ACHN (cell line): ENCODE measurements at places on chromosomes 5 and 9.
A peak's percentile ranks its signal among the peaks of the same experiment; 100 is the strongest.

- DNase-seq: no peak
These were observed 365.7 kb downstream of the SPATA31D1 start for GRCh38 chr9:82354279-82354659.

- no peak for DNase-seq
These were observed 31.5 kb downstream of the JADE2 start for GRCh38 chr5:134556994-134557393.

DNA sequence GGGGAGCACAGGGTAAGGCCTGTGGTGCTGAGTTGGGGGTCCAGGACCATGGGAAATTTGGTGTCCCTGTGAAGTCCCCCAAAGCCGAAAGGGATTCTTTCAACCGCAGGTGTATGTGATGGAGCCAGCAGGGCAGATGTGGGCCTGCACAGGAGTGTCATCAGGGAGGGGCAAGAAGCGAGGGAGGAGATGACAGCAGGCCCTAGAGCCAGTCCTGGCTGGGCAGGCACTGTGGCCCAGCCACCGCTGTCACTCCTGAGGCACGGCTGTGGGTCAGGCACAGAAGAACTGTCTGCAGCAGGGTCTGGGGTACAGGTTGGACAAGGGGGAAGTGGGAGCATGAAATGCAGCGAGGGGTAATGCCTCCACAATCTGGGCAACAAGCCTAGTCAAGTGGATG lies 4.8 kb downstream of the HK3 start:
- no peak for DNase-seq

DNA sequence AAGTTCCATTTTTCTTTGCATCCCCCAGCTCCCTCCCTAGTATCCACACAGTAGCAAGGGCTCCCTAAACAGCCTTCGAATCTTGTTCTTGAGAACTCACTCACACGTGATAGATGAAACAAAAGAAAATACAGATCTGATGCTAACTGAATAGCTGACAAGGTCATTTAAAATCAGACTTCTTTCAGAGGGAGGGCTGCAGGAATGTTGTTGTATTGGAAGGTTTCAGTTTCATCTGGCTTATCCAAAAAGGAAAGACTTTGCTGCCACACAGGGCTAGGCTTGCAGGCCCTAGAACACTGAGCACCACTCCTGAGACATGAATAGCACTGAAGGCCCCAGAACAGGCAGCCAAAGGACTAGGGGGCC lies 3.2 kb downstream of the CD180 start:
- DNase-seq: no peak

- DNase-seq: no peak
These were observed 197.3 kb upstream of the CLINT1 start for GRCh38 chr5:158056130-158056825.

- DNase-seq: no peak
These were observed 194.3 kb upstream of the MAP3K1 start for GRCh38 chr5:56620903-56621677.

- DNase-seq: no peak
These were observed 1.7 kb downstream of the GOLM1 start for GRCh38 chr9:86097510-86098224.

DNA sequence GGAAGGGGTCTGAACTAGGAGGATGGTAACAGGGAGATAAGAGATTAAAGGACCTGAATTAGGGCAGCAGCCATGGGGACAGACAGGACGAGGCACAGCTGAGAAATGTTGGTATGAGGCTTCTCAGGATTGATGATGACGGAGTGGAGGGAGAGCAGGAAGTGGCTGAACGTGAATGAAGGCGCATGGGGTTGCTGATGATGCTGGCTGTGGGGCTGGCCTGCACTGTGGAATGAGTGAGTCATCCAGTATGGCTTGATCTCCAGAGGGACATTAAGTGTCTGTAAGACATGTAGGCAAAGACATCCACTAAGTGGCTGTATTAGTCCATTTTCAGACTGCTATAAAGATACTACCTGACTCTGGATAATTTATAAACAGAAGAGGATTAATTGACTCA lies 256.4 kb downstream of the ICE1 start:
- DNase-seq: no peak

GRCh38 chr5:141506381-141507155 lies 17.7 kb downstream of the PCDHGC5 start:
- DNase-seq: no peak

DNA sequence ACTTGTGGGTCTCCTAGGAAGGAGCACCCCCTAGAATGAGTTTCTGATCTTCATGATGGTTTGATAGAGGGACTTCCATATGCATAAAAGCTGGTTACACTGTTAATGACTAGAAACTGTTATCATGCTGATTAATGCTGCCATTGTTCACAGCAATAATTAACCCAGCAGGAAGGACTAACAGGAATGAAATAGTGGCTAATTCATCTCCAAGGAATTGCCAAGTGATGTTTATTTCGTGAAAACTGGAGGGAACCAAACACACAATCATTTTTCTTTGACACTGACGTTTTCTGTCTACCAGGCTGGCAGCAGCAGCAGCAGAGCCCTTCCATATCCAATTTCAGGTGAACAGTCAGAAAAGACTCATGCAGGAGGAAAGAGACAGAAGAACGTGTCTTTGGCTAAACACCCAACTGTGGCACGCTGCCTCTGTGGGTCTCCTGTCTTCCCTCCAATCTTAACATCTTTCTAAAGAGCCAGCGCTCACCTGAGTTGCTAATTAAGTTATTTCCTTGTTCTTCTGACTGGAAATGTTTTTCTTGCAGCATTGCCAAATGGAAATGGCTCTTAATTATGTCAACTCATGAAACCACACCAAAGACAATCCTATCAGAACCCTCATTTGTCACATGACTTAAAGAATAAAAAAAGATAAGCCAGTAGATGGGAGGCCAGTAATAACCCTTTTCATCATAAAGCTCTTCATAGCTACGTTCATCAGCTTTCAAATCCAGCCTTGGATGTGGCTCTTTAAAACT lies 181.5 kb downstream of the SLIT3 start:
- DNase-seq: no peak

DNA sequence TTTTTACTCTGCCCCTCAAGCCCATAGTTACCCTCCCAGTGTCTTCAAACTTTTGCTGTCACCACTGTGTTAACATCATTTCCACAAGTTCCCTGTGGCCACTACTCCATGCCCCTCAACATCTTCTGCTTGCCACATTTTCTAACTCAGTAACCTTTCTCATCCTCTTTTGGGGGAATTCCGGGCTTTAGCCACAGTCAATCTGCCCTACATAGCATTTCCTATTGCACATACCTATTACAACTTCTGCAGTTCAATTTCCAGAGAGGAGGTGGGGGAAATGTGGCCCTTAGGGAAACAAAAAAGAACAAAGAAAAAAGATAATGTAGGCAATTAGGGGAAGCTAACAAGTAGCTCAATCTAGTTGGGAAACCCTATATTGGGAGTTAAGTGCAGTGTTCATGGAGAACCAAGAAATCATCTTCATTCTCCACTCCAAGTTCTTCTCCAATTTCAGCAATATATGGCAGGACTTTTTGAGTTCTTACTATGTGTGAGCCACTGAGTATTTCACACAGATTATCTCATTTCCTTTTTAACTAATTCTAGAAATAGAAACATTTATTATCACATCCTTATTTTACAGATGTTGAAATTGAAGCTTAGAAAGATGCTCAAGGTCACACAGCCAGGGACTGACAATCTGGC lies 40.2 kb upstream of the LPAR1 start:
- DNase-seq: no peak

DNA sequence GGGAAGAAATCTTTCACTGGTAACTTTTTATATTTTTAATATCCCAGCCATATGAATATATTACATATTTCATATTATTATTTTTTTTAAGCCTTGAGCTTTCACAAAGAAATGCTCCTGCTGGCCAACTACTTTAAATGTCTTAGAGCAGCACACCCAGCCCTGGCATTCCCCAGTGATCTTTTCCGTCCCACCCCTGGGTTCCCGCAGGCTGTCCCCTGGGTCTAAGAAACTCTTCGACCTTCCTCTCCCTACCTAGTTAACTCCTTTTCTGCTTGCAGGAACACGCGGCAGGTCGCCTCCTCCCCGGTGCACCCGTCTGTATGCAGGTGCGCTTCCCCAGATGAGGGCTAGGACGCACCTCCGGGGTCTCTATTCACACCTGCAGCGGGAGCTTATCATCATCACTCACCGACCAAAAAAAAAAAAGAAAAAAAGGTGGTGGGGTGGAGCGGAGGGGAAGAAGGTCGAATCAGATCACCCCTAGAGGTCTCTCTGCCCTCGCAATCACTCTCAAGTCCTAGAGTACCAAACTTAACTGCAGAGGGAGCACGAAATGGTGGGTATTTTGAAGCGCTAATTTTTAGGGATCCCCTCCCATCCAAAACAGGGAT lies 696 bp downstream of the ZFP62 start:
- peak; percentile 50 for DNase-seq

DNA sequence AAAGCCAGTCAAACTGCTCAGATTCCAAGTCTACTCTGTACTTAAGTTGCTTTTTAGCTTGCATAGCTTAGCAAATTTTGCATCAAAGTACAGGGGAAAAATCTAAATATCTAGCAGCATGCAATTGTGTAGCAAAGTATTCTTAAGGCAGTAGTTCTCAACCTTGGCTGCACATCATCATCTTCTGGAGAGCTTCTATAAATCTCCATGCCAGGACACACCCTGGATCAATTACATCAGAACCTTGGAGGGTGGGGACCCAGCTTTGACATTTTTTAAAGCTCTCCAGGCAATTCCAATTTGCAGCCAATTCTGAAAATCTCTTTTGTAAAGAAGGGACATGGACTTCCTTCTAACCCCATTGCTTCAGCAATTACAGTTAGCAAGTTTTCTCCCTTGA lies 187.5 kb downstream of the SNCAIP start:
- no peak for DNase-seq

GRCh38 chr5:132267166-132267739 lies 9.8 kb downstream of the PDLIM4 start:
- no peak for DNase-seq

DNA sequence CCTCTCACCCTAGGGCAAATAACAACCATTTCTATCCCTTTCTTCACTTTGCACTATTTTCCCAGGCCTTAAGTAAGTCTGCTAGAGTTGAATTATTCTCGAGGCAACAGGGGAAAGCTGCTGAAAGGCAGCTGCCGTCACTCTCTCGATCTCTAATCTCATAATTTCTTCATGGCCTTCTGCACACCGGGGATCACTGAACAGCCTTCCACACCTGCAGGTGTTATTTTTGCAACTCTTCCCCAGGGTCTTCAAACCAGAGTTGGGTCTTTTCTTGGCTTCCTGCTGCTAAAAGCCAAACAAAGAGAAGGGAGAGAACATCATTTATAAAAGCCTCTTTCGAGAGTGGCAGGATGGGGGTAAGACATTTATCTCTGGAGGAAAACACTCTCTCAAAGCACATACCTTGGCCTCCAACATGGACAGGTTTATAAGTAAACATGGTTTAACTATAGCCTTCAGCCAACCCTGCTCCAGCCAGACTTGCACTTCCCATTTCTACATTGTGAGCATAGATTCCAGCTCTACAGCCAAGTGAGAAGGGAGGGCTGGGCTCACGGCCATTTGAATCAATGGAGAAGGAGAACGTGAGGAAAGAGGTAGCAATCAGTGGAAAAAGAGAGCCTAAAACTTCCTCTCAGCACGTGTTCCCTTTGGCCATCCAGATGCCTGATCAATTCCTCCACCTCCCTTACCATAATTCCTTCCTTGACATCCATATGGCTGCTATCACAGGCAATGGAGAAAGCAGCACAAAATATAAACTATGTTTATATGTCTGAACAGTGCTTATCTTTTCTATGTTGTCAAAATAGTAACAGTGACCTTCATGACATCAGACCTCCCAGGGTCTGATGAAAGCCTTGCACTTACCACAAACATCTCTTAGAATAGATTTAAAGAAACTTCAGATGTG lies 464.9 kb downstream of the TLE1 start:
- no peak for DNase-seq

DNA sequence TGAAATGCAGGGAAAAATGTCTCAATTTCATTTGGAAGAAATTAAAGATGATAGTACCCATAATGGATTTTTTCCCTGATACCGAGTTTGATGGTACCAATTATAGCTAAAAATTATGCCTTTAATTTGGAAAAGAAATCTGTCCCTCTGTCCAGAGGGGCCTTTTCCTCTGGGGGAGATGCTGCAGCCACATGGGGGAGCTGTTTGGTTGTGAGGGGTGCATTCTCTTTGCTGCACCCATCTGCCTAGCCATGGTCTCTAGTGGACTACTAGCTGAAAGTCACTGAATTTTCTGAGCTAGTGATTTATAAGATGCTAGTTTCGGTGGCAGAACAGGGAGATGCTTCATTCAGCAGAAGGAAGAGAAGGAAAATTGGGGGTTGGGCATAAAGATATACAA lies 9.6 kb downstream of the SEC61B start:
- peak; percentile 39 for DNase-seq

GRCh38 chr5:16934677-16935153 lies 1.4 kb downstream of the MYO10 start:
- DNase-seq: peak; percentile 8

DNA sequence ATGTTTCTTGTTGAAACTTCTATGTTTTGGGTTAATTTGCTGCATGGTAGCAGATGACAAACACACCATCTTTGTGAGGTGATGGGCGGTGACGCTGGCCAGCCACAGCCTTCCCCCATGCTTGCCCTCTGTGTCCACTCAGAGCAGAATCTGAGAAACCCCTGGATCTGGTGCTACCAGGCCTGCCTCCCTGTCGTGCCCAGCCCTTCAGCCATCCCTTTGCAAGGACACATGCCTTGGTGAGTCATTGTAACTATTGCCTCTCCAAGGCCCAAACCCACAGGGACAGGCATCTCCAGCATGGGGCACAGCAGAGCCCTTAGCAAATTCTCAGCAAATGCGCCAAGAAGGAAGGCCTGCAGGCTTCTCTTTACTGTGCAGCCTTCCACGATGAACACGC lies 48.1 kb upstream of the FCN1 start:
- DNase-seq: no peak

DNA sequence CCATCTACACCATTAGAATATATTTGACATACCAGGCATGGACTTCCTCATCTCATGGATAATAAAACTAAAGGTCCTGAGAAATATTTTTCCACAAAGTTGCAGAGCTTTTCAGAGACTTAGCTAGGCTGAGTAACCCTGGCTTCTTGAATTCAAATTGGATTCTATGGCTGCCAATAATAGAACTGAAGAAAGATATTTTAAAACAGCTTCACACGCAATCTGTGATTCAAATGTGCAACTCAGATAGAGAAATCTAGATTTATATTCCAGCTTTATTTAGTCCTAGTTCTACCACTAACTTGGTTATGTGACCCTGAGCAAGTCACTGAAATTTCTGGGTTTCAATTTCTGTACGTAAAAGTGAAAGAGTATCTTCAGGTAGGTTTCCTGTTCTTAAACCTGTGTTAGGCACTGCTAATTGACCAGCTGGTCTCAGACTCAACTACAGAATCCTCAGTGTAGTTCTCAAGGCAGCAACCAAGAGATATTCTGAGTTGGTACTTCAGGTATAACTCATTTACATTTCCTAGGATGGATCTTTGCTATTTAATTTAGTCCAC lies 235.3 kb downstream of the GABRB2 start:
- DNase-seq: no peak

DNA sequence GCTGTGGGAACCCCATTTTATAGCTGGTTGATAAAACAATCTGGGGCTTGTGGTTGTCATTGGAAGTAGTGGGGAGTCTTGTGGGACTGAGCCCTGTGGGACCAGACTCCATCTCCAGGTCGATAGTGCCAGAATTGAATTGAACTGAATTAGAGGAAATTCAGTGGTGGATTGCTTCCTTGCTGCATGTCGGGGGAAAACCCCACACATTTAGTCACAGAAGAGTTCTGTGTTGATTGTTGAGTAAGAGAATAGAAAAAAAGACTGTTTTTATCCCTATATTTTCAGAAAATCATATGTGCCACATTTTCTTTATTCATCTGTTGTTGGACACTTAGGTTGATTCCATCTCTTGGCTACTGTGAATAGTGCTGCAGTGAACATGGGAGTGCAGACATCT lies 209.7 kb downstream of the ARHGEF28 start:
- DNase-seq: no peak

- no peak for DNase-seq
These were observed 224.6 kb upstream of the ARRDC3 start for GRCh38 chr5:91607675-91608074.
